OCI-LY7 (cell line): ENCODE measurements at places on chromosomes 5 and 9.

- no peak for DNase-seq
Observed at GRCh38 chr5:146345578-146346366, 7.1 kb downstream of the POU4F3 start.

DNA sequence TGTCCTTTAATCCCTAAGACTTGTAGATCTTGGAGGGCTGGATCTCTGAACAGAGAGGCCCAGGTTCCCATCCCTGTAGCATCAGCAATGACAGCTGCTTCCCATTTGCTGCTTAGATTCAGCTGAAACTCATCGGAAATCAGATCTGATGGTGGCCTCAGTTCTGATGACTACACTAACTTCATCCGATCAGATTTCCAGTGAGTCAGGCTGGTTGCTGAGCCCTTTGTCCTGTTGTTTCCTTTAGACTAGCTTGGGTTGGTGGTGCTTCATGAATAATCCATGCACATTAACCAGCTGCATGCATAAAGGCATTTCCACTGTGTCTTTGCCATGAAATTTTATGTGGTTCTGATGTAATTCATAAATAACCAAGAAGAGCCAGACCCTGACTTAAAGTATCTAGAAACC lies 195.2 kb upstream of the TUT7 start:
- DNase-seq: no peak

- DNase-seq: no peak
Observed at GRCh38 chr5:169615561-169615960, 21.5 kb upstream of the DOCK2 start.

DNA sequence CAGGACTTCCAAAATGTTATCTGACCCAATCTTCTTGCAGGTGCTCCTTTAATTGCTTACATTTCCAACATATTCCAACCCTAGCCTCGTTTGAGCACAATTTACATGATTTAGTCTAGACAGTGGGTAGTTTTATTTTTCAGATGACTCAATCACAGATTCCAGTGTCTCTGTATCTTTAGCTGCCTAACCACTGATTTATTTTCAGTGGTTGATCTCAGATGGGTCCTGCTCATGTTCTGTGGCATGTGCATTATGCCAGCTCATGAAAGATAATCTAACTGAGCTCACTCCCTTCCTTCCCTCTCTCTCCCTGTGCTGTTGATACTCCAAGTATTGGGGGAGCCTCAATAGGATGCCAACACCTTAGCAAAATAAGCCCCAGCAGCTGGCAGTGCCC lies 106.1 kb upstream of the ICE1 start:
- no peak for DNase-seq

DNA sequence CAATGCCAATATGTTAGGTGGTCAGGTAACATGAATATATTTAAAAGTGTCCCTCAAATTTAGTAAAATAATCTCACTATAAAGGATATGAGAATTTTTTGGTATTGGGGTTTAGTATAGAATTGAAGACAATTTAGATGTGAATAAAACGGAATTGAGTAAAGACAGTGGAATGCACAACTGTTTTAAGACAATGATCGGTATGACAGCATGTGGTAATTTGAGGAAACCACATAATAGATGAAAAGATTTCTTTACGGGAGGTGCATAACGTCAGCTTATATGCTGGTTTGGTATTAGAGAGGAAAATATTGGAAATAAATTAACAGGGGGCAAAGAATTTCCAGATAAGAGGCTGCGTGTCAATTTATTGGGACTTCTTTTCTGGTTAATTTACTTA lies 1043.2 kb downstream of the CDH18 start:
- DNase-seq: no peak

DNA sequence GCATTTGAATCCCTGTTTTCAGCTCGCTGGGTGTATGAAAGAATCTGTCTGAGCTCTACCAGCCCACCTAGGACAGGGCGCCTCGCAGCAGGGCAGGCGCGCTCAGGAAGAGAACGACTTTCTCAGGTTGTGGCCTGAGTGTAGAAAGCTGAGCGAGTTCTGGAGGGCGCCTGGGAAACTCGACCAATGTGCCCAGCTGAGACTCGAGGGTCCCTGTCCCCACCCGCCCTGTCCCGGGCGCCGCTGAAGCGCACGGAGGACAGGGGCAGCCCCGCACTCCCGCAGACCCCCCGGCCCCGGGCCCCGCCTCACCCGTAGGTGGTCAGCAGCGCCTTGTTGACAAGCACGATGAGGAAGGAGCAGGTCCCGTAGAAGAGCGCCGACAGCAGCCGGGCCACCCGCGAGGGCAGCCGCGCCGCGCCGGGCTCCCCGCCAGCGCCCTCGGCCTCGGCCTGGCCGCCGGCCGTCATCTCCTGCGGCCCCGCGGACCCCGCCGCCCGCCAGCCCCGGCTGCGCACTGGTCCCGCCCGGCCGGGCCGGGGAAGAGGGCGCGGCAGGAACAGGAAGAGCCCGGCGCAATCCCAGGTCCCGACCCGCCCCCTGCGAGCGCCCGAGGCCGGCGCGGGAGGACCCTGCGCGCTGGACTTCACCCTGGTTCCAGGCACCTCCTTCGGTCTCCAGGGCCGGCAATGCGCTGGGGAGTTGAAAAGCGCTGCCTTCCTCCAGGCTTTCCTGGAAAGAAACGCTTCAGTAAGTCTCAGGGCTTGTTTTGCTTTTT lies at the start of gene SLC35D2:
Gene SLC35D2, minus strand, starts transcription at position 547 of the 778 bp plus-strand sequence. Its CDS starts 77 bp downstream, at position 470.
- no peak for DNase-seq
